ENCODE measurements at places on chromosomes 5 and 9.

DNA sequence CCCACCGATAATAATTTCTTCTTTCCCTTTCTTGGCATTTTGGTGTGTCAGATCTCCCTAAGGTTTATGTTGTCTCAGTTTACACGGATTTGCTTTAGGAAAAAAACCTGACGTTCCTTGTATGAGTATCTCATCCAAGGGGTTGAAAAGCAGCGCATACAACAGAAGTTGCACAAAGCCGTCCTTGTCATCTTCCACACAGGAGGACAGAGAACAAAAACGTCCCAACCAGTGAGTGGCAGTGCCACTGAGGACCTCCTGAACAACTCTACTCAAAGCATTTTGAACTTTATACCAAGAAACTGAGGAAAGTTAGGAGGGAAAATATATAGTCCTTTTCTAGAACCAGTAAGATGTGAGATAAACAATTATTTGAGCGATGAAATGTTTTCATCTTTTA, 547.0 kb downstream of the PDE4D start:
- DNase-seq = no peak

- peak; percentile 68 for DNase-seq
Observed at GRCh38 chr5:159097784-159098602, 1.7 kb downstream of the EBF1 start.

- DNase-seq = no peak
Observed at GRCh38 chr5:53481159-53481886, 894 bp downstream of the FST start.

- no peak for DNase-seq
Observed at GRCh38 chr5:107478068-107478641, 192.6 kb downstream of the EFNA5 start.

DNA sequence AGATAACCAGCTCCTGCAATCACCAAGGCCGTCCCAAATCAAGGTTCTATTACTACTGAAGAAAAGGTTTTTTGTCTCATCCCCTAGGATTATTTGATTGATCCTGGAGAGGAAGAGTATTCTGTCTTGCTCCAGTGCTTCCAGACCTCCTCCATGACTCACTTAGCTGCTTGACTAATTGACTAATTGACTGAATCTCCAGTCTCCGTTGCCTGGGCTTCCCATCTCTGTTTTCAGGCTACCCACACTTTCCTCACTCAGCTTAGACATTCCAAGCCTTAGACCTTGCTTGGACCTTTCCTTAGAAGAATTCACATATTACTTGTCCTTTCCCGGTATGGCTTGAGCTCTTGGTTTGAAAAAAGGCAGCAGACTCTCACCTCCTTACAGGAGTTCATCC, 60.6 kb downstream of the FRMD3 start:
- no peak for DNase-seq

GRCh38 chr9:78325343-78325742, 28.4 kb downstream of the PSAT1 start:
- DNase-seq = no peak

DNA sequence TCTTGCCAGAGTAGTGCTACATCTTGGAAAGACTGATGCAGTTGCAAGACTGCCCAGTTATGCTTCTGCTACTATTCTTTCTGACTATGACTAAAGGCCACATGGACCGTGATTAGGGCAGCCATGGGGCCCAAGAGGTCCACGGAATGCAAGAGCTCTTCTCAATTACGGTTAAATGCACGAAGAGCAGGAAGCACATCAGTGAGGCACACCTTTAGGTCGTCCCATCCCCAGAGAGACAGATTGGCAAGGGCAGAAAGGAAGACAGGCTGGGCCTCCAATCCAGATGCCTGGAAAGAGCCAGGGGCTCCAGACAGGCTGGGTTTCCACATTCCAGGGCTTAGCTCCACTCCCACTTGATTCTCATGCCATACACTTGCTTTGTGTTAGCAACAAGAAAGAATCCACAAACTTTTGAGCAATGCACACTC, 132.3 kb upstream of the SLIT3 start:
- DNase-seq = no peak

- no peak for DNase-seq
Observed at GRCh38 chr9:134546246-134546731, 95.3 kb upstream of the COL5A1 start.

DNA sequence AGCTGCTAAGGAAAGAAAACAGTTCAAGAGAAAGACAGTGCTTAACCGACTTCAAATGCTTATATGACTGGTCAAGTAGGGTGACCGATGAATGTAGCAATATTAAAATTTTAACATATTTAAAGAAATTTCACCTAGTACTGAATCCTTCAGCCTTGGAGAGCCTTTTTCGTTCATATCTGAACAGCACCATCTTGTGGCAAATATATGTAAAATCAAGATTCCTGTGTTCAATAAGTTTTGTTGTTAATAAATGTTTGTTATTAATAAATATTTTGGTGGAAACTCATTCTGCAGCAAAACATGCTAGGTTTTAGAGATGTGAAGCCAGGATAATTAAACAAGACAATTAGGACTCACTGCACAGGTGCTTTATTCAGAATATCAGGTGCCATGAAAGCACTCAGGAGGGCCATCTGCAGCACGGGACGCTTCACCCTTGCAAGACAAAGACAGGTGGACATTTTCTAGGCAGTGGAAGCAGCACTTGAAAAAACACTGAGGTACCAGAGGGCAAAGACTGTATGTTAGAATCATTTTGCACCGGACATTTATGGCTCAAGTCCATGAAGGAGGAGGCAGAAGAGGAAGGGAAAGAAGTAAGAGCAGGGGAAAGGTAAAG, 15.6 kb downstream of the TICAM2 start:
- no peak for DNase-seq

DNA sequence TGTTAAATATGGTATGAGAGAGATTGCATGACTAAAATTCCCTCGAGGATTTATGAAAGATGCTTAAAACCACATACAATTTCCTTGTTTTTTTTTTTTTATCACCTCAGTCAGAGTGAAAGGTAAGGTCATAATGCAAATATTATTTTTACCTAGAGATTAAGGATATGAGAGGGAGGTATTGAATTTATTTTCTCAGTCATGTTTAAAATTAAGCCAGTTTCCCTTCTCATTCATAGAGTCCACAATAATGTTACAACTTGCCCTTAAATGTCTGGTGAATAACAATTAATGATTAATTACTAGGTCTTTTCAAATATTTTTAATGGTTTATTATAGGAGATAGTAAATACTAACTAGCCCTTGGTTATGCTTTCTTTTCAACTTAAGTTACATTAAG, 144.9 kb upstream of the HAPLN1 start:
- no peak for DNase-seq

- DNase-seq = peak; percentile 84
Observed at GRCh38 chr9:92133949-92134604, 18.9 kb upstream of the SPTLC1 start.

DNA sequence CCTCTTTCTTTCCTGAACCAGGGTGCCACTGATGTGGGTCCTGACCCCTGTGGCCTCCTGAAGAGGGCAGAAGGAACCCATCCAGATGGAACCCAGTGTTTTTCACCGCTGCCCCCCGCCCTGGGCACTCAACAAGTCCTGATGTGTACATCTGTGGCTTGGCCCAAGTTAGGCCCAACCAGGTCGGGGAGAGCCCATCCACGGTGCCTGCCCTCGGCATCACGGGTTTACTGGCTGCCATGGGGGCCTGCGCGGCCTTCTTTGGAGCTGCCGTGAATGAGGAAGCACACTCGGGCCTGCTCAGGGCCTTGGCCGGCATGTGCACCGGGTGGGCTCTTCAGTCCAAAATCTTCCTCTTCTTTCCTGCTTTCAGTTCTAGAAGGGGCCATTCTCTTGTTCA, 5.8 kb downstream of the ECSCR start:
- no peak for DNase-seq
